Activated CD4-positive, alpha-beta T cell treated with anti-CD3 and anti-CD28 coated beads, Interleukin-2, amount 50 U/mL, for 24 hours (primary cell): ENCODE measurements at places on chromosomes 16 and 17.
A peak's percentile ranks its signal among the peaks of the same experiment; 100 is the strongest.

- DNase-seq: no peak
Observed at GRCh38 chr16:61877436-61877835, 158.8 kb downstream of the CDH8 start.

DNA sequence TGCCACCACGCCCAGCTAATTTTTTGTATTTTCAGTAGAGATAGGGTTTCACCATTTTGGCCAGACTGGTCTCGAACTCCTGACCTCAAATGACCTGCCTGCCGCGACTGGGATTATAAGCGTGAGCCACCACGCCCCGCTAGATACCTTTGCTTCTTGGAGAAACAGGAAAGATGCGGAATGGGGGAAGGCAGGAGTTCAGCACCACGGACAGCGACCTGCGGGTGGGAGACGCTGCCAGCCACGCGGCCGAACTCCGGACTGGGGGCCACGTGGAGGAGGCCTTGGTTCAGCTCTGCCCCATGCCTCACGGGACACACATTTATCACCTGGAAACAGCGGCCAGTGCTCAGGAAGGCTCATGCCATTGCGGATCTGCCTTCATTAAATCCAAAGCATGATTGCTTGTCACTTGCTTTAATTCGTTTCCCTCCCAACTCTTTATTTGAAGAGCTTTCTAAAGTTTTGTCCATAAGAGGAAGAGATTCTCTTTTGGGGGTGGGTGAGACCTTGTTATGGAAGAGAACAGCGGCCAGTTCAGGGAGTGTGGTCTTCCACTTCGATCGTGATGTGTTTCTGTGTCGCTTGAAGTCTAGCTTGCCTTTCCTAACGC is 219.9 kb downstream of the ENGASE start:
- DNase-seq: peak; percentile 8

- peak; percentile 53 for DNase-seq
Observed at GRCh38 chr17:74779948-74780400, 3.8 kb upstream of the NAT9 start.

DNA sequence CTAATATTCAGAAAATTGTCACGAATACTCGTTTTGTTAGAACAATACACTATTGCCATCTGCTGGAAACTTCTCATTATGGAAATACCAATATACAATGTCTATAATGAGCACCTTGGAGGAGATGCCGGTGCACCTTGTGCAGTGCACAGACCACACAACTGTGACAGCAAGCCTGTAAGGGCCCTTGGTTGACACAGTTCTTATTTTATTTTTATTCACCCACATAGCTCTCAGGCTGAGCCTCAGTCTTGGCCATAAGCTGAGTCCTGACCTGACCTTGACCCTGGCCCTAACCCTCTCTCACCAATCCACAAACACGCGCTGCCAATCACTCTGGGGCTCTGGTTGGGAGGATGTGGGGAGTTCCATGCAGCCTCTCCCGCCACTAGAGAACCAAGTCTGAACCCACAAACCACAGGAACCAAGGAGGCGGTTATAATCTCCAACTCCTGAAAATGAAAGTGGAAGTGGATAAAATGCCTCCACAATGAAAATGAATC is 7.6 kb downstream of the AIPL1 start:
- DNase-seq: no peak

DNA sequence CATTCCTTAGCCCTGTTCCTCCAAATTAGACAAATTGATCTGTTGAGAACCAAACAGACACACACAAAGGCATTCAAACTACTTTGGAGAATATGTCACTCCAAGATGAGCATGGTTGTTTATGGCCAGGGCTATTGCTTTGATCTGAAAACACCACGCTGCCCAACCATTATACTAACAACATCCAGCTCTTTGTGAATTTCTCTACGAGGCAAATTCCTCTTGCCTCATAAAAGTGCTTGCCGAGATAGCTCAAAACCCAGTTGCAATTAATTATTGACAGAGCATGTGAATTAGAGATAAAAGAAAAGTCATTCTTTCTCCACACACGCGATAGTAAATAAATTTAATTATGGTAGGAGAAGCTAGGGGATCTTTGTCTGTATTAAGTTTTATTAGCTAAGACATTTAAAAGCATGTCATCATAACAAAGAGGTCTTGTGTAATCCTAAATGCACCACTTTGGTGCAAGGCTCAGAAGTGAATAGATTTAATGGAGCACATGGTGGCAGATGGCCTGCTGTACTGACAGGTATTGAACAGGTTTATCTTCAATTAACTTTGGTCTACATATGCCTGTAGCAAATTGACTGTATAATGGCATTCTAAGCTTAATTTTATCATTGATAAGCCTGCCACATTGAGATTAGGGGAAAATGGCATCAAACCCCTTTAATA is 441.8 kb downstream of the HS3ST4 start:
- no peak for DNase-seq

DNA sequence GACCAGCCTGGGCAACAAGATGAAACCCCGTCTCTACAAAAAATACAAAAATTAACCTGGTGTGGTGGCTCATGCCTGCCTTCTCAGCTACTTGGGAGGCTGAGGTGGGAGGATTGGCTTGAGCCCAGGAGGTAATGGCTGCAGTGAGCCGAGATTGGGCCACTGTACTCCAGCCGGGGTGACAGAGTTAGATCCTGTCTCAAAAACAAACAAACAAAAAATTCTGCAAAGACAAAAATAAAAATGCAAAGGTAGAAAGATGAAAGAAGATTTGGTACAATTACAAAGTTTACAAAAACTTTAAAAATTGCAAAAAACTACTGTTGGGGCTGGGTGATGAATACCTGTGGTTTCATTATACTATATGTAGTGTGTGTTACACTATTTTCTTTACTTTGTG is 5.5 kb upstream of the CDH1 start:
- DNase-seq: no peak

DNA sequence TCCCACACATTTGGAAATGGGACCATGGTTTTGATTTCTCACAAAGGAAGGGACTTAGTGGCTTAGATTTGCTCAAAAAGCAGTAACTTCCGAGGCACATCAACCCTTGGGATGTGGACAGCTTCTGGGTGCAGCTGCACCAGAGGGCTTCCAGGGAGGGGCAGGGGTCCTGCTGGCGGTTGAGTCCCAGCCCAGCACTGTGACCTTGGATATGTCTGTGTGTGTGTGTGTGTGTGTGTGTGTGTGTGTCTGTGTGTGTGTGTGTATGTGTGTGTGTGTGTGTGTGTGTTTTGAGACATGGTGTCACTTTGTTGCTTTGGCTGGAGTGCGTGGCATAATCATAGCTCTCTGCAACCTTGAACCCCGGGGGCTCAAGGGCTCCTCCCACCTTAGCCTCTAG is 130.8 kb downstream of the CLEC16A start:
- DNase-seq: no peak

DNA sequence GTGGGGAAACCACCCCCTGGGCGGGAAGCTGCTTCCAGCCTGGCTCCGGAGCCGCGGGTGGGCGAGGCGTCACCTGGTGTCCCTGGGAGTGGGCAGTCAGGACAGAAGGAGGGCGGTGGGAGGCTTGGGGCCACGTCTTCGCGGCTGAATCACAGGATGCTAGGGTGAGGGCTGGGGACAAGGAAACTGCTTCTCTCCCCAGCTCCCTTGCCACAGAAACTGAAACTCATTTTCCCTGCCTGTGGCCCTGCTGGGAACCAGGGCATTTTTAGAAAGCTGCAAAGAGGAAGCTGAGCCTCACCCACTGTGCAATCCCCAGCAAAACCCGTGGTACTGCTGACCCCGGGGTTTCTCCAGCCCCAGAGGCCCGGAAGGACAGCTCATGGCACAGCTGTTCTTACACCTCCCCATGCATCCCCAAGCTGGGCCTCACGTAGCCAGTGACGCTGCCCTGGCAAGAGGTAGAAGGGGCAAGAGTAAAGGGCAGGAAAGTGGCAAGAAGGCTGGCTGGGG is 8.2 kb downstream of the RHBDF2 start:
- no peak for DNase-seq

DNA sequence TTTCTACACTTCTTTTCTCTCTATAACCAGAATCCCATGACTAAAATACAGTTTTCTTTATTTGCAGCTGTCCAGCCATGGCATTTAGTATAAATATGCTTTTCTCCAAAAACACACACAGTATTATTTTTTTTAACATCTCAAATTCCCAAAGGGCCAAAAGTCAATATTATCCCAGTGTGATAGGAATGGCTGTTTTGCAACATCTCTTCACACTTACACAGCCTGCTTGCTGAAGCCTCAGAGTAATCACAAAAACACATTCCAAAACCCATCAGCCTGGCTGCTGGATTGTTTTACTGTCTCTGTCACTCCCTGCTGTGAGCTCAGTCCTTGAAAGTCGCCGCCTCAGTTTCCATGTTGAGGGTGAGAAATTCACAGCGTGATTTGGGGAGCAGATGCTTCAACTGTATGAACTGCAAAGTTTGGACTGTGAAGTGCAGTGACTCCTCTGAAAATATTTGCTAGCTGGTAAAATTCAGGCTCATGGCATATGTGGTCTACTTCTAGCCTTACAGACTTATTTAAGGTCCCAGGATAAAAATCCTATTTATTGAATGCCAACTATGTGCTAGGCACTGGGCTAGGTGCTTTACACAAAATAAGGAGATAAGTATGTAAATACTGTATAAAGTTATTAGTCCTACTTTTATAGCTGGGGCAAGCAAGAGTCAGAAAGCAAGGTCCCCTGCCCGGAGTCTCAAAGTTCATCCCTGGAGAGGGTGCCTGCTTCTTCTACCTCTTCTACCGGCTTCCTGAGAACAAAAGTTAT is 116.5 kb downstream of the SOCS1 start:
- no peak for DNase-seq

DNA sequence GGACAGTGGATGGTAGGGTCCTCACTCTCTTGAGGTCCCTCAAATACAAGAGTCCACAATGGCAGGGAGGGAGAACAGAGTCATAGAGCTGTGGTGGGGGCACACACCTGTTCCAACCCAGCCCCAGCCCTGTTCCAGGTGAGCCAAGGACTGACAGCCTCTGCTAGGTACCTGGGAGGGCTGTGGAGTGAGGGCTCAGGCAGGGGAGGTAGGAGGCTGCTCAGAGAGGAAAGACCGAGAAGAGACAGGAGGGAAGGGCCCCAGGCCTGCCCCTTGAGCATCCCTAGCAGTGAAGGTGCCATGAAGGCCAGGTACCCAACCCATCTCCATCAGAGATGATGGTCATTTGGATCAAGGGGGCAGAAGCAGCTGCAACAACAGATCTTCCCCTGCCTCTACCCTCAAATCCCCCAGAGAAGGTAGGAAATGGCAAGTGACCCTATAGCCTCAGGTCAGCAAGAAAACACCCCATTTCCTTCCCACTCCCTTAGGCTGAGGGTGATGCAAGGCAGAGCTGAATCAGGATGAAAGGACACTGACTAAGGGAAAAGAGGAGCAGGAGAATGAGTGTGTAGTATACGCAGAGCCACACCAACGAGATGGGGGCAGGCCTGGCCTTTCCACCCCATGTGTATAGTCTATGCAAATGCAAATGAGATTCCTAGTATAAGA is 28.6 kb downstream of the CD300LG start:
- no peak for DNase-seq

- no peak for DNase-seq
Observed at GRCh38 chr16:78608305-78608776, 508.9 kb downstream of the WWOX start.

- no peak for DNase-seq
Observed at GRCh38 chr17:44473367-44473766, 29.8 kb downstream of the GPATCH8 start.

DNA sequence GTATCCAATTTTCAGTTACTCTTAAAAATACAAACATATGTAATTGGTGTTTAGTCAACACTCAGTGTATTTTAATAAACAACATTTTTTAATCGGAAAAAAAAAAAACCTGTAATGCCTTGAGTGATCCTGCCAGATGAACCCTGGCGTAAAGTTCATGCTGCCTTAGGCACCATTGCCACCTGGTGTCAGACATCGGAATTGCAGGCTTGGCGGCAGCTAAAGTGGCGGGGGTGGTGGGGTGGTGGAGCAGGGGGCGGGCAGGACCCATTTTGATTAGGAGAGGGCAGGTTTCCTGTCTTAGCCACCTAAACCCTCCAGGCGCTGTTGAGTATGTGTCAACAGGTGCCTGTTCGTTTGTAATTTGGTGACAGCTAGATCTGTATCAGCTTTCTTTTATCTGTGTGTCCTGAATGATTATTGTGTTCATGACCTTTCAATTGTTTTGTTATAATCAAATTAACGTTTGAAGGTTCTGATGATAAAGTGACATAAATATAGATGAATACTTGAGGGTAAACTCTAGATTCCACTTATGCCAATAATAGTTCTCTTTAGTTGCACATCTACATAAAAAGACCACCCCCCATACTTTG is 588.7 kb downstream of the CDH13 start:
- peak; percentile 6 for DNase-seq

GRCh38 chr17:4406386-4406785 is 27.4 kb upstream of the SPNS3 start:
- DNase-seq: no peak

DNA sequence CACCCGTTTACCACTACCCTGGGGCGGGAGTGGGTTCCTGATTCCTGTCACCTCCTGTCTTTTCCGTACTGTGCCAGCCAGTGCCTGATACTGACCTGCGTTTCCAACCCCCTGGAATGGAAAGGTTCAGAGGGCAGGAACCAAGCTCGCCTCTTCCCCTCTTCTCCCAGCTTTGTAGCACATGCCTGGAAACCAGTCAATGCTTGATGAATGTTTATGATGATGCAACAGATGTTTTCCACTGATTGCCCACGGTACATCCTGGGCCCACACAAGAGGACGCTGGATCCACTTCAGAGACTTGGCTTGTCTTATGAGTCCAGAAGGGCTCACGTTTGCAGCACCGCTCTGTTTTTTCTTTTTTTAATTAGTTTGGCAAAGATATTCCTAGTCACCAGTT is 262.0 kb downstream of the CPPED1 start:
- DNase-seq: no peak

DNA sequence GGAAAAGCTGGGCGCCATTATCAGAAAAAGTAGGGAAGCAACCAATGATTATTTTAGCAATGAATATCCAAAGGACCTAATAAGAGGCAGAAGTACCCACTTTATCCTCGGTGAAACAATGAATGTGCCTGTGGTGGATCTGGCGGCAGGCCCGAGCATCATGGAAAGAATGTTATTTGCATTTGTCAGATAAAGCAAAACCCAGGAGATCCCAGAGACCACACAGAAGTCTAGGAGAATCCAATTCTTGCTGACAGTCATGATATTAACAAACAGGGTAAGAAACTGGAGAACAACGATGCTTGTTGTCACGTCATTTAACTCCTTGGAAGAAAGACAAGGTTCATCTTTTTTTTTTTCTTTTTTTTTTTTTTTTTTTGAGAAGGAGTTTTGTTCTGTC is 12.0 kb upstream of the TNRC6A start:
- DNase-seq: no peak

DNA sequence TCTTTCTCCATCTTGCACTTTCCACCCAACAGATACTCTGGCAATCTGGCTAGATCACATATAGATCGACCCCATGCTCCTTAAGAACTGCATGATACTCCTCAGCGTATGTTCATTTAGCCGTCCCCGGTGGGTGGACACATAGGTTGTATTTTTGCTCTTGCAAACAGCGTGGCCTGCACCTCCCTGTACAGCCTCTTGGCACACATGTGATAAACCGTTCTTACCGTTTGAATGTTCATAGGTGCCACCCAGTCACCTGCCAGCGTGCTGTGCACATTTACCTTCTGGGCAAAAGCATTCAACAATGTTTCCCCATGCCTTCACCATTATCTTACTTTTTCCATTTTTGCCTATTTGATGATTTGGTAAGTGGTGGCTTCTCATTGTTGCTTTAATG is 6.2 kb downstream of the TNP2 start:
- no peak for DNase-seq
